Large intestine (tissue), 12 donors: ENCODE measurements at places on chromosomes 7 and 10. TPM values are rescaled to one million over a fixed set of nuclear protein-coding genes. Genes with fewer than 3 reads are reported as not detected.

- H3K27ac ChIP-seq, result no peak overlapping the region
- H3K4me3 ChIP-seq, result no peak overlapping the region
- H3K4me1 ChIP-seq, result peaks cover 12% of the 10 kb centered on the region
- no peaks in the 10 kb centered on the region for H3K36me3 ChIP-seq
- H3K27me3 ChIP-seq, result no peaks in the 10 kb centered on the region
- no peak for DNase-seq
Measured at GRCh38 chr7:116616555-116617059, 55.4 kb upstream of the MET start.

DNA sequence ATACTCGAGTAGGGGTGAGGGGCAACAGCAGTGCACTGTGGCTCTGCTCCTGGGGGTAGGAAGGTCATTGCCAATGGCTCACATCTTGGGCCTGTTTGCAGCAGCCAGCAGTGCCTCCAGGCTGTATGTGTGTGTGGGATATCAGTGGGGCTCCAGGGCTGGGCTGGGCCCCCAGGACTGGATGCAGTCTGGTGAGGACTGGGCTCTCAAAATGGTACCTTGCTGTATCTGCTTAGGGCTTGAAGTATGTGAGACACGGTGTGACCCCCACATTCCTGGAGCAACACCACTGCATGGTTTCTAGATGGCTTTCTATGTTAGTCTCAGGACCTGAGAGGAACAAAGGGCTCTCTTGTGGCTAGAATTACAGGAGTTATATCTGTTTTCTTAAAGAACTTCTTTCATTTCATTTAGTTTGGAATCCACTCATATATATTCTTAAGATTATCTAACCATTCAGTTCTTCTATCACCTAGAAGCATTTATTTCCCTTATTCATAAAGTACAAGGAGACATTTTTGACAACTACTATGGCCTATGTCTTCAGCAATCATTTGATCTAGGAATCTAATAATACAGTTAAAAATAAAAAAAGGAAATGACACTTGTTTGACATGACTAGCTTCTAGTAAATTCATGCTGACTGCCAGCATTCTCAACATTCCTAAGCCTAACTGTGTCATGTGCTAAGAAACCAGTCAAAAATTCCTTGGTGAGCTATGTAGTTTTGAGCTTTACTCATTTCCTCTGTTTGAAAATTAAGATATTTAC lies 443.2 kb upstream of the SEMA3A start:
- no peaks in the 10 kb centered on the region for H3K36me3 ChIP-seq
- no peaks in the 10 kb centered on the region for H3K27me3 ChIP-seq
- DNase-seq, result no peak
- no peaks in the 10 kb centered on the region for H3K4me1 ChIP-seq
- no peak overlapping the region for H3K4me3 ChIP-seq

DNA sequence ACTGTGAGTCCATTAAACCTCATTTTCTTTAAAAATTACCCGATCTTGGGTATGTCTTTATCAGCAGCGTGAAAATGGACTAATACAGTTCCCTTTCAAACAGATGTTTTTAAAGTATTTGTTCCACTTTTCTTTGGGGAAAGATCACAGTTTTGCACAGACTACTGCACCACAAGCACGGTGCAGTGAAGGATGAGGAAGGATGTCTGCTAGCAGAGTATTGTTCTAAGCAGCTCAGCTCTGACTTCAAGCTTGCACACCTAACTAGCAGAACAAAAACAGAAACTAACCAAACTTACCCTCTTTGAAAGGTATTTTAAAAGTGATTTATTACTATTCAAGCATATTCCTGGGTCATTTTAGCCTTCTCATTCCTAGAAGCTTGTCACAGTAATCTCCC lies 20.0 kb downstream of the THNSL1 start:
- H3K27ac ChIP-seq, result no peak overlapping the region
- no peaks in the 10 kb centered on the region for H3K36me3 ChIP-seq
- H3K4me1 ChIP-seq, result no peaks in the 10 kb centered on the region
- no peak for DNase-seq

- H3K27ac ChIP-seq, result no peak overlapping the region
- H3K4me3 ChIP-seq, result no peak overlapping the region
- no peak for DNase-seq
- no peaks in the 10 kb centered on the region for H3K36me3 ChIP-seq
- H3K27me3 ChIP-seq, result peaks cover 3% of the 10 kb centered on the region
Measured at GRCh38 chr7:28423918-28424514, 11.7 kb downstream of the CREB5 start.

- no peaks in the 10 kb centered on the region for H3K27me3 ChIP-seq
- H3K4me1 ChIP-seq, result peaks cover 3% of the 10 kb centered on the region
- no peak overlapping the region for H3K4me3 ChIP-seq
- H3K36me3 ChIP-seq, result no peaks in the 10 kb centered on the region
Measured at GRCh38 chr10:34473174-34474008, 341.7 kb downstream of the PARD3 start.

- no peaks in the 10 kb centered on the region for H3K4me1 ChIP-seq
- no peaks in the 10 kb centered on the region for H3K27me3 ChIP-seq
- H3K36me3 ChIP-seq, result peaks cover 6% of the 10 kb centered on the region
- H3K4me3 ChIP-seq, result no peak overlapping the region
- DNase-seq, result no peak
- H3K27ac ChIP-seq, result no peak overlapping the region
Measured at GRCh38 chr10:19250546-19250945, 201.9 kb downstream of the MALRD1 start.

The TAC1 gene
- polyA plus RNA-seq, result 12.9 TPM

The CYTH3 gene
- polyA plus RNA-seq, result 30.9 TPM

The TAS2R5 gene
- polyA plus RNA-seq, result 6.6 TPM

The PRF1 gene
- 2.0 TPM for polyA plus RNA-seq

The RNF148 gene
- 0.12 TPM for polyA plus RNA-seq

The NKX2-3 gene
- polyA plus RNA-seq, result 22.1 TPM
